Hair follicle dermal papilla cell (primary cell): ENCODE measurements at places on chromosomes 7 and 10. TPM values are rescaled to one million over a fixed set of nuclear protein-coding genes. Genes with fewer than 3 reads are reported as not detected.

The ZNF467 gene
- 0.36 and 1.5 TPM in 2 replicates for total RNA-seq

The ASZ1 gene
- total RNA-seq: not detected in 2 replicates

The OPN4 gene
- not detected in 2 replicates for total RNA-seq

The LIPM gene
- total RNA-seq: not detected in 2 replicates

The RASSF4 gene
- 6.4 and 7.8 TPM in 2 replicates for total RNA-seq

The STEAP2 gene
- 42.9 and 50.0 TPM in 2 replicates for total RNA-seq

The NPSR1 gene
- not detected in 2 replicates for total RNA-seq

The GRB10 gene
- total RNA-seq: 55.3 and 62.5 TPM in 2 replicates

The ASB15 gene
- total RNA-seq: not detected in 2 replicates

The HOXA1 gene
- total RNA-seq: under 0.01 TPM in 1 of 2 replicates, not detected in the other

The PLAC9 gene
- total RNA-seq: 17.2 and 21.5 TPM in 2 replicates

The BMPER gene
- total RNA-seq: 93.3 and 132 TPM in 2 replicates

The AKR1C3 gene
- total RNA-seq: 41.5 and 84.8 TPM in 2 replicates

The VWA2 gene
- 0.16 TPM in 1 of 2 replicates, not detected in the other for total RNA-seq

The AKR1D1 gene
- total RNA-seq: not detected in 2 replicates

The KEL gene
- total RNA-seq: not detected in 2 replicates

The FAM221A gene
- 0.73 and 1.3 TPM in 2 replicates for total RNA-seq

The NRCAM gene
- total RNA-seq: 2.7 and 3.4 TPM in 2 replicates

The NEUROD6 gene
- not detected in 2 replicates for total RNA-seq

The ANKRD30A gene
- not detected in 2 replicates for total RNA-seq

The SHH gene
- total RNA-seq: not detected in 2 replicates

The OR2A5 gene
- not detected in 2 replicates for total RNA-seq

The MACROH2A2 gene
- 10.2 and 11.8 TPM in 2 replicates for total RNA-seq

The HSPA14 gene
- 6.8 and 9.0 TPM in 2 replicates for total RNA-seq

The TAS2R3 gene
- total RNA-seq: 0.81 and 1.2 TPM in 2 replicates

The FAM25G gene
- total RNA-seq: not detected in 2 replicates

The NPC1L1 gene
- not detected in 2 replicates for total RNA-seq

The TRPV5 gene
- total RNA-seq: not detected in 2 replicates

The HTR5A gene
- not detected in 2 replicates for total RNA-seq

The CAMK2B gene
- total RNA-seq: not detected in 2 replicates

The C10orf62 gene
- 0.49 TPM in 1 of 2 replicates, not detected in the other for total RNA-seq

The DIP2C gene
- 23.0 and 32.0 TPM in 2 replicates for total RNA-seq

The NKX6-2 gene
- total RNA-seq: not detected in 2 replicates

The HYAL4 gene
- not detected in 2 replicates for total RNA-seq

The OR6B1 gene
- total RNA-seq: not detected in 2 replicates

The PNLIPRP3 gene
- total RNA-seq: 0.12 TPM in 1 of 2 replicates, not detected in the other

The GTF2IRD1 gene
- total RNA-seq: 14.8 and 14.9 TPM in 2 replicates

The MUC12 gene
- total RNA-seq: under 0.01 TPM in 1 of 2 replicates, not detected in the other

The PDIA4 gene
- total RNA-seq: 304 and 328 TPM in 2 replicates

The C10orf105 gene
- 1.1 and 1.2 TPM in 2 replicates for total RNA-seq

The COL1A2 gene
- 7,182 and 10,219 TPM in 2 replicates for total RNA-seq

The ITPRIP gene
- 22.9 and 23.1 TPM in 2 replicates for total RNA-seq

The NEURL1 gene
- 0.12 and 0.16 TPM in 2 replicates for total RNA-seq

The INTS15 gene
- total RNA-seq: 12.5 and 13.6 TPM in 2 replicates

The LOXL4 gene
- 93.3 and 135 TPM in 2 replicates for total RNA-seq

The STK32C gene
- 11.0 and 15.2 TPM in 2 replicates for total RNA-seq

The ASL gene
- total RNA-seq: 68.2 and 82.3 TPM in 2 replicates

The CACNB2 gene
- total RNA-seq: 0.73 and 0.97 TPM in 2 replicates

The SLC18A2 gene
- total RNA-seq: not detected in 2 replicates
